Caco-2 (cell line): ENCODE measurements at places on chromosomes 11 and 22. TPM values are rescaled to one million over a fixed set of nuclear protein-coding genes. Genes with fewer than 3 reads are reported as not detected.

ARAP1 gene
- total RNA-seq = 87.1 and 102 TPM in 2 replicates

HBG1 gene
- total RNA-seq = not detected in 2 replicates

KDM4E gene
- total RNA-seq = not detected in 2 replicates

PLA2G3 gene
- not detected in 2 replicates for total RNA-seq

GSTT2B gene
- 9.0 and 9.6 TPM in 2 replicates for total RNA-seq

FZD4 gene
- 60.6 and 78.4 TPM in 2 replicates for total RNA-seq

SLC22A9 gene
- total RNA-seq = 1.7 and 2.0 TPM in 2 replicates

TRIM49 gene
- not detected in 2 replicates for total RNA-seq

DNA sequence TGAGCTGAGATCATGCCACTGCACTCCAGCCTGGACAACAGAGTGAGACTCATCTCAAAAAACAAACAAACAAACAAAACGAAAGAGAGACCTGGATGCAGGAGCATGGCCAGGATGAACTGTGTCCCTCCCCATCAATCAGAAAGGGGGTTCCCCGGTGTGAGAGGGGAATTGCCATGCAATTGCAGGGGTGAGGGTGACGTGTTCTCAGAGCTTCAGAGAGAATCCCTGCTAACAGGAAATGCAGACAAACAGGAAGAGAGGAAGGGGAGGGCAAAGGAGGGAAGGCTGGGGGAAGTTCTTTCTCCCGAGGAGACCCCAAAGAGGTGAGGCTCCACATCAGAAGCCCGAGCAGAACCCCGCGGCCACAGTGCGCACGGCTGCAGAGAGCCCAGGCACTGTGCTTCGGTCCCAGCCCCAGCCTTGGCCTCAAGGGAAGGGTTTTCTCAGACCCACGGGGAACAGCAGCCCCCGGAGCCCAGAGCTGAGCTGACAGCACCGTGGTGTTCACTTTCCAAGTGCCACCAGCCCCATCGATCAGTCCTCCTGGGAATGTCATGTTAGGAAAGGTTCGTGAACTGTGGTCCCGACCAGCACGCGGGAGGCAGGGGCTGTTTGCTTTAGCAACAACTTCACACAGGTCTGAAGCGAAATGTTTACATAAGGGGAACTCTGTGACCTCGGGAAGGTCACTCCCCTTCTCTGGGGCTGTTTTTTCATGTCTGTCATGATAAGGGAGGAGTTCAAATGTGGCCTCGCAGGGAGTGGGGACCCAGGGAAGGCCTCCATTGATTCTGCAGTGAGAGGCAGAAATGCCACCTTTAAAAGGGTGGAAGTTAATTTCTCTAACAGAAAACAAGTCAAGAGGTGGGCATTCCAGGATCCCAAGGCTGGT is 108.0 kb upstream of the ANO1 start:
- H3K36me3 ChIP-seq = no peaks in the 10 kb centered on the region
- H3K4me1 ChIP-seq = peaks cover 94% of the 10 kb centered on the region
- peak; percentile 89 for DNase-seq
- peak overlapping the region; percentile 88 for H3K27ac ChIP-seq
- H3K4me3 ChIP-seq = no peak overlapping the region

- H3K36me3 ChIP-seq = no peaks in the 10 kb centered on the region
- peak; percentile 22 for DNase-seq
- 0 out of 2 replicates have a peak, but pooled peaks cover 4% of the 10 kb centered on the region for H3K4me1 ChIP-seq
- H3K27ac ChIP-seq = peak overlapping the region; percentile 45
- H3K27me3 ChIP-seq = no peaks in the 10 kb centered on the region
- no peak overlapping the region for H3K4me3 ChIP-seq
Observed at GRCh38 chr11:60767388-60767811, 10.7 kb downstream of the MS4A15 start.

- H3K4me1 ChIP-seq = no peaks in the 10 kb centered on the region
- H3K4me3 ChIP-seq = no peak overlapping the region
- DNase-seq = no peak
- peaks cover 7% of the 10 kb centered on the region for H3K36me3 ChIP-seq
- H3K27me3 ChIP-seq = no peaks in the 10 kb centered on the region
Observed at GRCh38 chr11:74639533-74639932, 47.2 kb downstream of the POLD3 start.

DNA sequence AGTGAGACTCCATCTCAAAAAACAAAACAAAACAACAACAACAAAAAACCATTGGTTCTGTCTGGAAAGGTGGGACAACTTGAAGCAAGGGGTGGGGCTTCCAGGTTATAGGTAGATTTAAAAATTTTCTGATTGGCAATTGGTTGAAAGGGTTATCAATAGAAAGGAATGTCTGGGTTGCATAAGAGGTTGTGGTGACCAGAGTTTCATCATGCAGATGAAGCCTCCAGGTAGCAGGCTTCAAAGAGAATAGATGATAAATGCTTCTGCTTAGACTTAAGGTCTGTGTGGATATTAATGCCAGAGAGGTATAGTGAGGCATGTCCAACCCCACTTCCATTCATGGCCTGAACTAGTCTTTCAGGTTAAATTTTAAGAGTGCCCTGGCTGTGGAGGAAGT is 116.6 kb downstream of the NAT10 start:
- H3K27ac ChIP-seq = no peak overlapping the region
- no peaks in the 10 kb centered on the region for H3K36me3 ChIP-seq
- H3K4me3 ChIP-seq = no peak overlapping the region
- peaks cover 9% of the 10 kb centered on the region for H3K4me1 ChIP-seq
- no peak for DNase-seq

DNA sequence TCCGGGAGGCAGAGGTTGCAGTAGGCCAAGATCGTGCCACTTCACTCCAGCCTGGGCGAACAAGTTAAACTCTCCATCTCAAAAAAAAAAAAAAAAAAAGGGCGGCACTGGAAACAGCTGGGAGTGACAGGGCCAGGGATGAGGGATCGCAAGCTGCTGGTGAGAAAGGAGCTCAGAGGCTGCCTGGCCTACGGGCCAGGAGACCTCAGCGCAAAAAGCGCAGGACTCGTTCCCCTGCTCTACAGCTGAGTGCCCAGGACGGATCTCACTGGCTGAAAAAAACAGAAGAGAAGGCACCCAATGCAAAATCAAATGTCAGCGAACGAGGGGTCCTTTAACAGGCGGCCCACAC is 650 bp upstream of the NUP50 start:
- no peak for DNase-seq
- no peaks in the 10 kb centered on the region; the same call in 1 of the 2 replicates for H3K36me3 ChIP-seq
- no peaks in the 10 kb centered on the region for H3K27me3 ChIP-seq

DNA sequence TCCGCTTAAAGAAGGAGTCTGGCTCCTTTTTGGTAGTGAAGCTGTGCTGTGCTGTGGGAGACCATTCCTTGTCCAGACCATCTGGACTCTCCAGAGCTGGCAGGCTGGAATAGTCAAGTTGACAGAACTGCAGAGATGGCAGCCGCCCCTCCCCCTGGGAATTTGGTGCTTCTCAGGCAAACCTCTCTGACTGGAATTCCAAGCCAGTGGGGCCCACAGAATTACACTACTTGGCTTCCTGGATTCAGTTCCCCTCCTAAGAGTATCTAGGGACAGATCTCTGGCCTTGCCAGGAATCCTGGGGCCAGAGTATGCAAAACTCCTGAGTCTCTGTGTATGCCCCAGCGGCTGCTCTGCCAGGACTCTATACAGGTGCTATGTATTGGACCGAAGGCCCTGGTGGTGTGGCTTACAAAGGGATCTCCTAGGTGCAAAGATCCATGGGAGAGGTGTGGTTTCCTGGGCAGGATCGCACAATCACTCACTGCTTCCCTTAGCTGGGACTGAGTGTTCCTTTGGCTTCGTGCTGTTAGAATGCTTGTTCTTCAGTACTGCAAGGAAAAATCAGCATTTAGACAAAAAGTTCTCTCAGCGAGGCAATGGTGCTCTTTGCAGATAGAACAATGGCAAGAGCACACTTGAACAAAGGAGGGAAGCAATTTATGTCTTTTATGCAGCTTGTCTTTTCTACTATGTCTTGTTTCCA is 86.8 kb downstream of the PRMT3 start:
- H3K27me3 ChIP-seq = no peaks in the 10 kb centered on the region
- H3K4me1 ChIP-seq = peaks cover 5% of the 10 kb centered on the region; the same call in 1 of the 2 replicates
- H3K36me3 ChIP-seq = peaks cover 2% of the 10 kb centered on the region
- DNase-seq = no peak
- no peak overlapping the region for H3K27ac ChIP-seq

DNA sequence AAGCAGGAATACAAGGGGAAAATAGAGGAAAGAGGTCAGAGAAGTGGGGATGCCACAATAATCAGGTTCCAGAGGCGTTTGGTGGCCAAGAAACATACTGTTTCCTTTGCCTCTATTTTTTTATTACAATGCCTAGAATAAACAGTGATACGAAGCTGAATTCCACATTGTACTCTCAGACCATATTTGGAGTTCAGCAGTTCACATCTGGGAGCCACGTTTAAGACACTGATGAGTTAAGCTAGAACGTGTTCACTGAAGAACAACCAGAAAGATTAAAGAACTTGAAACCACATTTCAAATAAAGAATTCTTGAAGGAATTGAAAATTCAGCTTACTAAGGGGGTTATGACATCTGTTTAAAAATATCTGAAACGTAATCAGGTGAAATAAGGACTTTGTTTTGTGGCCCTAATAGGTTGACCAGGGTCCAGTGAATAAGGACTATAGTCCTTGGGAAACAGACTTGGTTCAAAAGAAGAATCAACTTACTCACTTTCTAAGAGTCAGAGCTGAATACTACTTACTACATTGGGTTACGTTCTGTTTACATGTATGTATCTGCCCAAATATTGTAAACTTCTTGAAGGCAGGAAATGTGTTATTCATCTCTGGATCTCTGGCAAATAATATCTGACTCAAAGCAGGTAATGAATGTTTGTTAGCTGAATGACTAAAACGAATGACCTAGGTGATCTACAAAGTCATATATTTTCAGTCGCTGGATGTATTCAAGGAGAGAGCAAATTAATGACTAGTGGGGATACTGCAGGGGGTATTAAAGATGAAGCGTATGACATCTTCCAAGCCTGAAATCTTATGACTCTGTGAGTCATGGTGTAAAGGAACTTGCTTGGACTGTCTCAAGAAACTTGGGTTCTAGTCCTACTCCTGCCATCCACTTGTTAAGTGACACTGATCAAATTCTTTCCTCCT is 247.0 kb upstream of the NARS2 start:
- H3K4me1 ChIP-seq = no peaks in the 10 kb centered on the region
- no peak overlapping the region for H3K27ac ChIP-seq
- H3K36me3 ChIP-seq = no peaks in the 10 kb centered on the region
- no peak for DNase-seq
- H3K4me3 ChIP-seq = no peak overlapping the region

DNA sequence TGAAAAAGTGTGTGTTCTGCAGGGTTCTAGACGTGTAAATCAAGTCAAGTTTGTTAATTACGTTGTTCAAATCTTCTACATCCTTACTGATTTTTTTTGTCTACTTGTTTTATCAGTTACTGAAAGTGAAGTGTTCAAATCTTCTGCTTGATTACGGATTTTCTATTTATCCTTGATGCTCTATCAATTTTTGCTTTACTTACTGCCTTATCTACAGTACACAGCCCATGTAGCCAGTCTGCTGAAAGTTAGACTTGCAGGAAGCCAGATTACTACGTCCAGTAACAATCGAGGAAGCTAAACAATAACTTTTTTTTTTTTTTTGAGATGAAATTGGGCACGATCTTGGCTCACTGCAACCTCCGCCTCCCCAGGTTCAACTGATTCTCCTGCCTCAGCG is 15.6 kb upstream of the C11orf24 start:
- no peaks in the 10 kb centered on the region for H3K36me3 ChIP-seq
- no peak overlapping the region for H3K27ac ChIP-seq
- no peaks in the 10 kb centered on the region for H3K27me3 ChIP-seq
- H3K4me1 ChIP-seq = no peaks in the 10 kb centered on the region
- DNase-seq = no peak

DNA sequence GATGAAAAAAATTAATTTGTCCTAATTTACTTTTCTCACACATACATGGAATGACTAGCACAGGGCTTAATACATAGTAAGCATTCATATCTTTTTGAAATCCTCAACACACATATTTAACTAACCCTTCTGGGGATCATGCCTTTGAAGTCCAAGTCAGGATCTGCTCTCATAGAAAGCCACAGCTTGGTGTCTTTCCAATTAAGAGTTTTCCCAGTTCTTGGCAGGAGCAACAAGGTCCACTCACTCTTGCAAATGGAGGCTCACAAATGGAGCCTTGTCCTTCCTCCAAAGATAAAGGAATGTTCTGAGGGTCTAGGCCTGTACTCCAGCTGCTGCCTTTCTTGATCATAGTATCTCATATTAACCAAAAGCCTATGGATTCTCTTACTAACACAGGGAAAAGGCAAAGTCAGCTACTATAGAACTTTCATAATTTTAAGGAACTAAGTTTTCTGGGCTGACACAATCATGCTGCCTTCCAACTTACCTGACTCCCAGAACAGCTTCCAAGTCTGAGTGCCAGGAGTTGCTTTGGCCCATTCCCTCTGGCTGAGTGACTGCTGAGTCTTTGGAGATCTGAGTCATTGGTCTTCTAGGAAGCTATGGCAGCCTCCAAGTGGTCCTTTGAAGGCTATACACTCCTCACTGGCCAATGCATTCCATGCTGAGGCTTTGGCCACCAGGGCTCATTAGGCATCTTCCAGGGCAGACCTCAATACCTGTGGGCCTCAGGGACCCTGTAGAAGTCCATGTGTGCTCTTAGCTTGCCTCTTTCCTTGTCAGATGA is 25.8 kb upstream of the NUCB2 start:
- no peaks in the 10 kb centered on the region for H3K27me3 ChIP-seq
- H3K4me1 ChIP-seq = no peaks in the 10 kb centered on the region
- no peak overlapping the region for H3K4me3 ChIP-seq
- no peak for DNase-seq
- no peaks in the 10 kb centered on the region for H3K36me3 ChIP-seq
